CD4-positive, CD25-positive, alpha-beta regulatory T cell (primary cell): ENCODE measurements at places on chromosomes 6 and 20. TPM values are rescaled to one million over a fixed set of nuclear protein-coding genes. Genes with fewer than 3 reads are reported as not detected.

PACSIN1 gene
- 0.38 TPM for polyA plus RNA-seq

RIPOR3 gene
- 1.4 TPM for polyA plus RNA-seq

HCK gene
- polyA plus RNA-seq = 0.87 TPM

RAD21L1 gene
- not detected for polyA plus RNA-seq

LYRM4 gene
- polyA plus RNA-seq = 27.1 TPM

OR12D3 gene
- polyA plus RNA-seq = not detected
